AG09309 (cell line): ENCODE measurements at places on chromosomes 1 and 21.
A peak's percentile ranks its signal among the peaks of the same experiment; 100 is the strongest.

- no peak for DNase-seq
Measured at GRCh38 chr1:12634696-12635202, 9.1 kb upstream of the AADACL4 start.

GRCh38 chr1:78520216-78520615 lies 29.4 kb downstream of the PTGFR start:
- DNase-seq = peak; percentile 46

DNA sequence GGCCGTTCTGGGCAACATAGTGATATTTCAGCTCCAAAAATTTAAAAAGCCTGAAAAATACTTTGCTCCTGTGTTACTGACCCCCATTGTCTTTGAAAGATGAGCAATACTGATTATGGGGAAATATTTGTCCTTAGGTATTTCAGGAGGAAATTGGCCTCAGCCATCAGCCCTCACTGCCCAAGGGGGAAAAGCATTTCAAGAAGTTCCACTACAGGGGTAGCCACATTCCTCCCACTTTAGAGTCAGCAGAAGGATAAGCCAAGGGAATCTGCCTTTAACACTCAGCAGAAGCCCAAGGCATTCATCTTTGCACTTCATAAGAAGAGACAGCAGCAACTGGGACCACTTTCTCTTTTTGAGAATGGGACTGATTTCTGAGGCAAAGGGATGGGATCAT lies 40.5 kb upstream of the ZNF326 start:
- DNase-seq = no peak

GRCh38 chr1:61620536-61620935 lies 104.4 kb downstream of the TM2D1 start:
- no peak for DNase-seq

DNA sequence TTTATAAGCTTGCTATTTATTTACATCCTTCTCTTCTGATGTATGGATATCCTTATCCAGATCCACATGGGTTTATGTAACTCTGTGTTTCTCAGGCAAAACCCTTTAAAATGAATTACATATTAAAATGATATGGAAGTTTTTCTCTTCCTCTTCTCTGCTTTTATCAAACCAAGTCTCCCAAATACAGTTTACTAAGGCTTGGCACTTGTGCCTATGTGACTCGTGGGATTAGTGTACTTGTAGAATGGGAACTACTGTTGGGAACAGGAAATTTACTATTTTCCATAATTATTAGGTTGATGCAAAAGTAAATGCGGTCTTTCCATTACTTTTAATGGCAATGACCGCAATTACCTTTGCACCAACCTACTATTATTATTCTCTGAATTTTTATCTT lies 14.8 kb downstream of the SIM2 start:
- no peak for DNase-seq

DNA sequence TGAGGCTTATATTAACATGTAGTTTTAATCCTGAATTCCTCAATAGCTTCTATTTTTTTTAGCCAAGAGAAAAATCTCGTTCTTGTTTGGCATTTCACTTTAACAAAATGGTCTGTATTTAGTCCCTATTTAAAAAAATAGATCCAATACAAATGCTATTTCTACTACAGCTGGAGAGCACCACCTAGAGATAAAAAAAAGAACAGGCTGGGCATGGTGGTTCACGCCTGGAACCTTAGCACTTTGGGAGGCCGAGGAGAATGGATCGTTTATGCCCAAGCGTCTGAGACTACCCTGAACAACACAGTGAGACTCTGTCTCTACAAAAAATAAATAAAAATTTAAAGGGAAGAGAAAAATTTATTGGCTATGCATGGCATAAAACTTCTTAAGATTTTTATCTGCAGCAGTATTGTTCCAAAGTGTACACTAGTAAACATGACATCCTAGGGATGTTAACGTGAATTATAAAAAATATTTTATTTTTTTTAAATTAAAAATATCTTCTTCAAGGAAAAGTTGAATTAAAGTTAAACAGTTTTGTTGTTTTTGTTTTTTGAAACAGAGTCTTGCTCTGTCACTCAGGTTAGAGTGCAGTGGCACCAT lies 4.4 kb downstream of the ST7L start:
- no peak for DNase-seq

GRCh38 chr1:100358210-100358609 lies 5.9 kb downstream of the CDC14A start:
- no peak for DNase-seq

GRCh38 chr1:33515112-33515511 lies 42.7 kb downstream of the ZSCAN20 start:
- DNase-seq = no peak

GRCh38 chr1:199362996-199363395 lies 664.5 kb upstream of the NR5A2 start:
- no peak for DNase-seq

GRCh38 chr1:234994436-234995295 lies 134.0 kb downstream of the TOMM20 start:
- DNase-seq = no peak

DNA sequence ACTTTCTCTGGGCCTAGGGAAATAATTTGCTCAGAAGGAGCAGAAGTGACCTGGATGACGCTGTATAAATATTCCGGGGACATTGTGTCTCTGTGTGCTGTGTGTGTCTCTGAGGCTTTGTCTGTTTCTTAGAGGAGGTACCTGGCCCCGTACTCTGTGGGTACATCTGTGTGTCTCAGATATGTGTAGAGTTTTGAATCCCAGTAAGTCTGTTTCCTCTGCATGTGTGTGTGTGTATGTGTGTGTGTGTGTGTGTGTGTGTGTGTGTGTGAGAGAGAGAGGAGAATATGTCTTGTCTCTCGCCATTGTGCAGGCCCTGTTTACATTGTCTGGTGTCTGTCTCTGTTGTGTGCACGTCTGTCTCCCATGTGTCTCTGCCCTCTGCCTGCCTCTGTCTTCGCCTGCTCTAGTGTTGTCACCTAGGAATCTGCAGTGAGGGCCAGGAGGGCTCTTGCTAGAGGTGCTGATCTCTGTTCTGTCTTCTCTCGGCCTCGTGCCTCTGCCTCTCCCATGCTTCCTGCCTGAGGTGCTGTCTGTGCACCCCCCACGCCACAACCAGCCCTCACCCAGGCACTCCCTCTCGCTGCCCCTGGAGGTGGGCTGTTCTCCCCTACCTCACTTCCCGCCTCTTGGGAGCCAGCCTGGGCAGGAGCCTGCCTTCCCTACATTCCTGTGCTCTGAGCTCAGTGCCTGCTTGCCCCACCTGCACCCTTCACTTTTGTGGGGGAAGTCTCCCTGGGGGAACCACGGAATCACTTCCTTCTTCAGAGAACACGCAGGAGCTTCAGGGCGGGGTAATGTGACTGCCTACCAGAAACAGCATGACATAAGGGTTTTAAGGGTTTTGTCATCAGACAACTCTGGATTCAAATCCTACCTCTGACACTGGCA lies 5.9 kb downstream of the MAP7D1 start:
- no peak for DNase-seq

GRCh38 chr21:44596068-44596725 lies 3.9 kb upstream of the KRTAP10-6 start:
- no peak for DNase-seq

- DNase-seq = no peak
Measured at GRCh38 chr1:66562561-66562960, 28.6 kb downstream of the SGIP1 start.

GRCh38 chr1:57376041-57376440 lies 47.8 kb downstream of the DAB1 start:
- no peak for DNase-seq

DNA sequence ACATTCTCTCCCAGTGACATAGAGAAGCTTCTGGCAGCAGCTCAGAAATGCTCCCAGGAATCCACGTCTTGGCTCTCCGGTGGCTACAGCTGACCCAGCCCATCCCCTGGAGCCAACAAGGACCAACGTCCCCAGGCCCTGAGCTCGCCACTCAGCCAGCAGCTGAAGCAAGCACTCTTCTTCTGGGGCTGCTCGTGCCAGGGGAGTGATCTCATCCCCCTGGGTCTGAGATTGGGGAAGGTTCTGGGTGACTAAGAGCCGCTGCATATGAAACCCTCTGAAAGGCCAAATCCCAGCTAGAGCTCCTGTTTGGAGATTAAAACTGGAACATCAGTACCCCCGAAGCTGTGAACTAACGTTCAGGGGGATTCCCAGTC lies 487.9 kb downstream of the NPHP4 start:
- no peak for DNase-seq

DNA sequence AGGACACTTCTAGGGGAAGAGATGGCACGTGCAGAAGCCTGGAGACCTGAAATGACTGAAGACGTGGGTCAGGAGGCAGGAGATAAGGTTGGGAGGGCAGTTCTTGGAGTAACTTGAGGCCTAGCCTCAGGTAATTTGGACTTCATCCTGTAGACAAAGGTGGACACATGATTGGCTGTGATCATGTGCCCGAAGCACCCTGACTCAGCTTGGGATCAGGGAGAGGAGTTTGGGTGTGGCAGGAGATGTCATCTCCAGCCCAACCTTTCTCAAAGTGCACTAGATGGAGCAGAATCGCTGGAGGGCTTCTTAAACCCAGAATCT lies 1.5 kb downstream of the SLC66A1 start:
- no peak for DNase-seq

- DNase-seq = no peak
Measured at GRCh38 chr1:76872944-76873343, 5.7 kb downstream of the ST6GALNAC5 start.

DNA sequence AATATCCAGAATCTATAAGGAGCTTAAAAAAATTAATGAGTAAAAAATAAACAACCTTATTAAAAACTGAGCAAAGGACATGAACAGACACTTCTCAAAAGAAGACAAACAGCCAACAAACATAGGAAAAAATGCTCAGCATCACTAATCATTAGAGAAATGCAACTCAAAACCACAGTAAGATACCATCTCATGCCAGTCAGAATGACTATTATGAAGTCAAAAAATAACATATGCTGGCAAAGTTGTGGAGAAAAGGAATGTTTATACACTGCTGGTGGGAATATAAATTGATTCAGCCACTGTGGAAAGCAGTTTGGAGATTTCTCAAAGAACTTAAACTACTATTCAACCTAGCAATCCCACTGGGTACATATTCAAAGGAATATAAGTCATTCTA lies 25.3 kb downstream of the PIGK start:
- no peak for DNase-seq

- no peak for DNase-seq
Measured at GRCh38 chr1:24101796-24102586, 9.9 kb downstream of the MYOM3 start.

DNA sequence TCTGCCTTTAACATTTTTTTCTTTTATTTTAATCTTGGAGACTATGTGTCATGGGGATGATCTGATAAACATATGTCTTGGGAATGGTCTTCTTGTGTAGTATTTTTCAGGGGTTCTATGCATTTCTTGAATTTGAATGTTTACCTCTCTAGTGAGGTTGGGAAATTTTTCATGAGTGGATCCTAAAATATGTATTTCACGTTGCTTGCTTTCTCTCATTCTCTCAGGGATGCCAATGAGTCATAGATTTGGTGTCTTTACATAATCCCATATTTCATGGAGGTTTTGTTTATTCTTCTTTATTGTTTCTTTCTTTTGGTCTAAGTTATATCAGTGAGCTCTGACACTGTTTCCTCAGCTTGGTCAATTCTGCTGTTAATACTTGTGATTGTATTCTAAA lies 1237.2 kb downstream of the PLA2G4A start:
- DNase-seq = no peak

GRCh38 chr1:217373761-217374701 lies 256.9 kb downstream of the GPATCH2 start:
- DNase-seq = no peak

DNA sequence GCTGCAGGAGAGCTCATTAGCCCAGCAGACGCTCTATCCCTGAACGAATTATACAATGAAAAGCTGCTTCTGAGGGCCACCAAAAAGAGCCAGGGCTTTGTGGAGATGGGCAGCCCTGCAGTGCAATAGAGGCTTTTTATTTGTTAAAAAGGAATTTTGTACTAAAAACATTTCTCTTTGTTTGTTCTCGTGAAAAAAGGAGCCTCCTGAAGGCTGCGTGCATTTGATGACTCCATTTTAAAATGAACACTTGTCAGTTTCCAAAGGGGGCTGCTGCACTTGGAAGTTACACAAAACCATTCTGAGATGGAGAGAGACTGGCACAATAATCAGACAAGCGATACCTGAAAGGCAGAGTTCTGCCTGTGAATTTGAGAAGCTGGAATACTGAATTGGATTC lies 202.8 kb downstream of the NTNG1 start:
- no peak for DNase-seq
